Panc1 (cell line): ENCODE measurements at places on chromosomes 4 and X.

- DNase-seq = peak; percentile 22
Observed at GRCh38 chrX:102345916-102346315, 93.9 kb downstream of the NXF2B start.

- DNase-seq = no peak
Observed at GRCh38 chr4:90027565-90027964, 99.6 kb upstream of the CCSER1 start.

DNA sequence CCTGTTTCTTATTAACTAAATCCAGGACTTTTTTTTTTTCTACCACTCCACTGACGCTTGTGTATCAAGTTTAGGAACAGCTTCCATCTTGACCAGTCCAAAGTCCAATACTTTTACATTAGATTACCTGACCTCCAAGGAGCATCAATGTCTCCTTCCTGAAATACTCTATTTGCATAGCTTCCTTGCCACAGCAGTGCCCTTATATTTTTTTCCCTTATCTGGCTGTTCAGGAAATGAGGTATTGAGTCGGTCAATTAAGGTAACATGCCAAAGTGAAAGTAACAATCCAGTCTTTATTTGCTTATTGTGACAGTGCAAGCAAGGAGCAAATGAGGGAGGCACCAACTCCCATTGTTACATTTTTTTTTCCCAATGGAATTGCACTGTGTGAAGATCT, 730.8 kb upstream of the NDST4 start:
- DNase-seq = no peak

DNA sequence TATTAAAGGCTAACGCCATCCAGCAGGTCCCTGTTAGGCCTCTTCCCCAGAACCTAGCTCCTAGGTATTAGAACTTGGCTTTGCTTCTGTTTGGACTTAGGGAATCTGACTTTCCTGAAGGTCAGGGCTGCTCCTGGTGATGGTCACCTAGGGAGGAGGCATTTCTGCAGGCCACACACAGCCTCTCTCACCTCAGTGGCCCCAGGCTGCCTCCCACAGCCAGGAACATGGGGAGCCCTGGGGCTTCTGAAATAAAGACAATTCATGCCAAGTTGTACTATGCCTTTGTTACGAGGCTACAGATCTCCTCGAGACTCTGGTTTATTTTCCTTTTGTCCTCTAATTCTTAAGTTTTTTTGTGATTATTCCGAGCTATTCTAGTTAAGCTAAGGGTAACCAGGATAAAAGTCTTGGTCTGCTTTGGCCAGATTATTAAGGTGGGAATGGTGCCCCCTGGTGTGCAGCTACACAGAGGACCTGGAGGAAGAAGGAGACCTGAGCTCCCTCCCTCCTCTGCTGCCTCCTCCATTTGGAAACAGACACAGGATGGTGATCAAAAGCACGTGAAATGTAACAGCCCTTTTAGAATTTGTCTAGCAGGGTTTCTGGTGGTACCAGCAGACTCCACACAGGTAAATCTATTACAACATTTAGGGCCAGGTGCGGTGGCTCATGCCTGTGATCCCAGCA, 131.0 kb downstream of the DCLK2 start:
- DNase-seq = no peak

GRCh38 chr4:156052116-156052515, 98.5 kb upstream of the CTSO start:
- DNase-seq = no peak

- DNase-seq = no peak
Observed at GRCh38 chr4:96383349-96383748, 543.5 kb downstream of the PDHA2 start.

DNA sequence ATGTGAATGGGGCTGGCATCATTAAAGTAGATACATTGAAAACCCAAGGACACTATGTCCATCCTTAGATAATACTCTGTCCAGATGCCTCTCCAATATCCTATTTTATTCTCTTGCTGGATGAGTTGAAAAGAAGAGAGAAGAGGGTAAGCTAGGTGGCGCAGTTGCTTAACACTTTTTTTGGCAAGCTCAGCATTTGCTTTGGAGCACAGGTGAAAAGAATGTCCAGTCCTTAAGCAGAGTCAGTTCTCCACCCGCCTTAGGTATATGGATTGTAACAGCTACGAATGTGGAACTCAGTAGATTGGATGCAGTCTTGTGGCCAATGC, 208.4 kb downstream of the NWD2 start:
- DNase-seq = peak; percentile 50

DNA sequence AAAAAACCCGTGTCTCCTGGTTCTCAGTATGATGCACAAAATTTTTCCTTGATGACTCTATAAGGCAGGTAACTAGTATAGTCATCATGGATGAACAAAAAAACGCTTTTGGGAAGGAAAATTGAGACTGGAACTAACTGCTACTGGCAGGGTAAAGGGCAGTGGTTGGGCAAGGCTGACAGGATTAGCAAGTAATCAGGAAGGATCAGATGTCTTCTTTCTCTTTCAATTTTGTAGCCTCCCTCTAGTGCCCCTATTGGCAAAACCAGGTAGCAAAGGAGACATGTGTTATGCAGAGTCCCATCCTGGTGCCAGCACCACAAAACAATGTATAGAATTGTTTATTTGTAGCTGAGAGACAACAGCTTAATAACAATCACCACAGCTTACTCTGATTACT, 12.8 kb upstream of the SLITRK4 start:
- DNase-seq = no peak

DNA sequence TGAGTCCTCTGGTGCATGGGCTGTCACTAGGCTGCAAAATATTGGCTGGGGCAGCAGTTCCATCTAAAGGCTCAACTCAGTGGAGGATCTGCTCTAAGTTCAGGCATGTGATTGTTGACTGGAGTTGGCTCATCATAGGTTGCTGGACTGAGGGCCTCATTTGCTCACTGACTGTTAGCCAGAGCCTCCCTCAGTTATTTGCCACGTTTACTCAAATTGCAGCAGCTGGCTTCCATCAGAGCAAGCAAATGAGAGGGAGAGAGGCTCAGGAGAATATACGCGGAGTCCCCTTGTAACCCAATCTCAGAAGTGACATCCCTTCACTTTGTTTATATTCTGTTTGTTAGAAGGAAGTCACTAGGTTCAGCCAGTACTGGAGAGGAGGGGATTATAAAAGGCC, 54.1 kb downstream of the BMP3 start:
- DNase-seq = no peak

- no peak for DNase-seq
Observed at GRCh38 chrX:2714551-2714950, 23.5 kb downstream of the CD99 start.

GRCh38 chr4:576245-576821, at the start of gene TMEM271:
TSS of gene TMEM271 (minus strand) at chr4:576295. CDS start at chr4:576062, 233 bp downstream.
- DNase-seq = no peak

GRCh38 chrX:37846141-37846540, 1.2 kb downstream of the DYNLT3 start:
- DNase-seq = no peak

DNA sequence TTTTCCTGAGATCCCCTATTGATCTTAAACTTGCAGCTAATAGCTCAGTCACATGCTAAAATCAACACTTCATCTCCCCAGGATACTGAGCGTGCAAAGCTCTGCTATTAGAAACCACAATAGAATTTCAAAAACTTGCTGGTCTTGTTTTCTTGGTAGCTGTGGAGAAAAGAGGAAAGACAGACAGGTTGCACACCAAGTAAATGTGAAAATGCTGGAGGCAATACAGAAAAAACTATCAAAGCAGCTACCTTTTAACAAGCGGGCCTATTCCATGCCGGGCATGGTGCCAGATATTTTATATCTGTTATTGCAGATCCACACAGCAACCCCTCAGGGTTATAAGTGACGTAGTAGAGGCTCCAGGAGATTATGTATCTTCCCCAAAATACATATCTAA, 171.9 kb downstream of the DCTD start:
- no peak for DNase-seq

GRCh38 chr4:83340692-83341343, 6.2 kb upstream of the HPSE start:
- no peak for DNase-seq

- no peak for DNase-seq
Observed at GRCh38 chrX:16577483-16578029, 72.4 kb upstream of the S100G start.

- no peak for DNase-seq
Observed at GRCh38 chr4:60485276-60485675, 714.9 kb upstream of the ADGRL3 start.

GRCh38 chr4:10810411-10810810, 125.8 kb upstream of the CLNK start:
- DNase-seq = no peak

GRCh38 chr4:20283039-20283438, 31.3 kb downstream of the SLIT2 start:
- DNase-seq = no peak

DNA sequence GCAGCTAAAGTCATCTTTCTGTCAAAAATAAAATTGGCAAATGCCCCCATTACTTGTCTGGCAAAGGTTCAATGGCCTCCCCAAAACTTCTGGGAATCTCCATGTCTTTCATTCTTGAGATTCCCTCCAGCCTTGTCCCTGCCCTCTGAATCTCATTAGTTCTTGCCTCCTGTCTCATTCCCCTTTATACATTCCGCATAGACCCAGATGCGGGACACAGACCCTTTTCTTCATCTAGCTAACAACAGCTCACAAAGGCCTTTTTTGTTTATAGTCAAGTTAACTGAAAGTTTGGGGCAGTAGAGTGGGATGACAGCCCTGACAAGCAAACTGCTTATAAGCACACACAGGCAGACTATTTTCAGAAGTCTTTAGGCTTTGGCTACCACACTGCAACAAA, 306.1 kb upstream of the FAM241A start:
- no peak for DNase-seq

DNA sequence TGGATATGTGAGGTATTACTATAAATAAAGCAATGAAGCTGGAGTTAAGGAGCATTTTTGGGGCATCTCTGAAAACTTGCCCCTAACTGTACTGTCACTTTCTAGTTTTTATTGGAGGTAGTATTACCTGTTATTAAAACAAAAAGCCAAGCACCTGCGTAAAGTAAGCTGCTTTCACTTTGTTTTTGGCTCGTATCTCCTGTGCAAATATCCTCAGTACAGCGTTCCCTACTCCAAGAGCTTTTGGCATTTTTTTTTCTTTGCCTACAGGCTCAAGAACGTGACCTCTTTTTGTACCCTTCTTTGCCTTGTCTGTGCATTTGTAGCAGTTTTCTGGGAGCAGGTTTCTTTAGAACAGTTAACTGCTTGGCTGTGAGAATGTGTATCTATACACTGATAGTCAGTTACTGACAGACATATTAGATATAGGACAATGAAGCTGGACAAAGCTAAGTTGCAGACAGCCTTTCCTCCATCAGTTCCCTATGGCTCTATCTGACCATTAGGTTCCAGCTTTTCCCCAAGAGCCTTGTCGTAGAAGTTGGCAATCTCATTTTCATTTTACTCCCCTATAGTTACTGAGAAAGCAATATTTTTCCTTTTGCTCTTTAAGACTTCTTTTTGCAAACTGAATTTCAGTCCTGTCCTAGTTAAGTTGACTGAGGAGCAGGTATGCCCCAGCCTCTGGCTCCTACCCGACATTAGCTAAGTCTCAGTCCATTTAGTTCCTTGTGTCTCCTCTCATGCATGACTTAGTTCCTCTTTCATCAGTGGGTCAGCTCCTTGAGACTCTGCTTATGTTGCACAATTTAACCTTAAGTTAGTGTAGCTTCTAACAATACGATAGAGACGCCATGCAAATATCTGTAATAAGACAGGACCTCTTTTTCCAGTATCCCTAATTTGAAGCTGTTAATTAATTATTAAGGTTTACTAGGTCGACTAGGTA, 71.5 kb upstream of the HPRT1 start:
- no peak for DNase-seq

GRCh38 chr4:37095925-37096324, 148.6 kb upstream of the NWD2 start:
- DNase-seq = no peak

- DNase-seq = no peak
Observed at GRCh38 chr4:96744676-96745075, 904.8 kb downstream of the PDHA2 start.

- no peak for DNase-seq
Observed at GRCh38 chr4:124973716-124974115, 261.2 kb upstream of the ANKRD50 start.

GRCh38 chr4:128450326-128451120, 162.9 kb upstream of the PGRMC2 start:
- no peak for DNase-seq

DNA sequence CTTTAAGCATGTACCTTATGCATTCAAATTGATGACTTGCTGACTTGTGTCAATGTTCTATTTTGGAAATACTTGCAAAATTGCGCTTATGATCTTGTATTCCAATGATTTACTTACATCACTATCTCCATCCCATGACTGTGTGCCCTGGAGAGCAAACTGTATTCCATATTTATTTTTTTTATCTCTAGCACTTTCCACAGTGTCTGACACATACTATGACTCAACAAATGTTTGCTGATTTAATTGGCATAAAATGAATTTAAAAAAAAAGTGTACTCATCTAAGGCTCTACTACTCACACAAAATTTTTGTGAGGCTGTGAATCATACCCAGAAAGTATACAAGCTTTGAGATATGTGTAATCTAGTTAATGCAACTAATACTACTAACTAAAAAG, 1066.8 kb upstream of the ADGRL3 start:
- no peak for DNase-seq

GRCh38 chrX:51440365-51440764, 56.0 kb downstream of the NUDT11 start:
- no peak for DNase-seq

DNA sequence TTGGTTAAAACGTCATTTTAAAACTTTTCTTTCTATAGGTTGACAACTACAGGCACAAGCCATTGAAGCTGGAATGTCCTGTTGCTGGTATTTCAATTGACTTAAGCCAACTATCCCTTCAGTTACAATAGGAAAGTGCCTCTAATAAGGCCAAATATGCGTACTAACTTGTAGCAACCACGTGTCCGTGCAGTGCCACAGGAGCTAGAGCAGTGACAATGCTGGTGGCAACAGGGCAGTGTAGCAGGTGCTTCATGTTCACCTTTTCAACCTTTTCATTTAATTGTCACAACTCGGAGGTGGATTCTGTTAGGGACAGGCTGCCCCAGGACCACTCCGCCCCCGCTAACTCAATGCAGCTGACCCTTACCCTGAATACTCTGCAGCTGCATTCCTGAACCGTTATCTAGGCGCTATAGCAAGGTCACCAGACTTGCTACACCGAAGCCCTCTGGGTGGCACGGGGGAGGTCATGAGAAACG, 37.7 kb downstream of the ERVMER34-1 start:
- DNase-seq = no peak

DNA sequence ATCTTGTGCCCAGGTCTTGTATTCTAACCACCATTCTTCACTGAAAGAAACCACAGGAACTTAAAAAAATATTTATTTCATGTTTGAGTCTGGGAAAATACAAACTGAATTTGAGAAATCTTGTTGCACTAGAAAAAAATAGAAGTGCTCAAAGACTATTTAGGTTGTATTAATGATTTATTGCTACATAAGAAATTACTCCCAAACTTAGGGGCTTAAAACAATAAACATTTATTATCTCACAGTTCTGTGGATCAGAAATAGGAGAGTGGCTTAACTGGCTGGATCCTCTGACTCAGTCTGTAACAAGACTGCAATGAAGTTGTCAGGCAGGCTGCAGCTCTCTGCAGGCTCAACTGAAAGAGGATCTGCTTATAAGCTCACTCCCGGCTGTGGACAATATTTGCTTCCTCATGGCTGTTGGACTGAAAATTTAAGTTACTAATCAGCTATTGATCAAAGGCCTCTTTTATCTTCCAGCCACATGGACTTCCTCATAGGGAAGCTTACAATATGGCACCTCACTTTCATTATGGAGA, 295.4 kb upstream of the FAM241A start:
- DNase-seq = no peak

- DNase-seq = no peak
Observed at GRCh38 chr4:40562681-40563080, 67.0 kb downstream of the RBM47 start.

GRCh38 chr4:23153076-23153475, 460.3 kb downstream of the GBA3 start:
- no peak for DNase-seq
